ENCODE measurements at places on chromosomes 1 and 21.

DNA sequence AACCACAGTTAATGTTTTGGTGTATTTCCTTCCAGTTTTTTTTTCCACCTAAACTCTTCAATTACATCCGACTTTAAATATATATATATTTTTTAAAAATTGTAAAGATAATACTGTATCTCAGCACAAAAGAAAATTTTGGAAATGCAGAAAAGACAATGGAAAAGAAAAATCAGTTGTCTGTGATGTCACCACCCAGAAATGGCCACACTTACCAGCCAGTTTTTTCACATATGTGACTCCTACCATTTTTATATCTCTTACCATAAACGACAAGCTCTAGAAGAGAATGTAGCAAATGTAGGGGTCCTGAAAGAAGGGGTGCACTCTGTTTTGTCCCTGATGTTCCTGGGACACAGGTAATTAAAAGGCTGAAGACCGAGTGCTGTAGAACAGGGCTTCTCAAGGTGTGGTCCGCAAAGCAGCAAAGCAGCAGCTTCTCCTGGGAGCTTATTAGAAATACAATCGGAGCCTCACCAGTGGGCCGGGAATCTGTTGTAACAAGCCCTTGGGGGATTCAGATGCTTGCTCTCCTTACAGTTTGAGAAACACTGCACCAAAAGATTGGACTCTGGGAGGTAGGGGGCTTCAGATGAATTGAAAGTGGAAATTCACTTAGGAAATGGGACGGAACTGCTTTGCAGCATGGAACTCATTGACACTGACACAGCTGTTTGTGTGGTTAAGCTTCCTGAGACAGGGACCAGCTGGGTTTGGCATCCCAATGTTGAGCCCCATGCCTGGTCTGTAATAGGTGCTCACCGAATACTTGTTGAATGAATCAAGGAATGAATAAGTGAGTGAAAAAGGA is 44.1 kb downstream of the ALPL start:
- H3K36me3 ChIP-seq = no peaks in the 10 kb centered on the region
- no peak overlapping the region for H3K27ac ChIP-seq
- no peaks in the 10 kb centered on the region for H3K4me1 ChIP-seq
- no peak for DNase-seq
- H3K27me3 ChIP-seq = peaks cover 13% of the 10 kb centered on the region

GRCh38 chr1:67801903-67802302 is 31.4 kb downstream of the GNG12 start:
- H3K27ac ChIP-seq = no peak overlapping the region
- peaks cover 23% of the 10 kb centered on the region for H3K27me3 ChIP-seq
- no peak overlapping the region for H3K4me3 ChIP-seq
- DNase-seq = no peak
- H3K36me3 ChIP-seq = no peaks in the 10 kb centered on the region

DNA sequence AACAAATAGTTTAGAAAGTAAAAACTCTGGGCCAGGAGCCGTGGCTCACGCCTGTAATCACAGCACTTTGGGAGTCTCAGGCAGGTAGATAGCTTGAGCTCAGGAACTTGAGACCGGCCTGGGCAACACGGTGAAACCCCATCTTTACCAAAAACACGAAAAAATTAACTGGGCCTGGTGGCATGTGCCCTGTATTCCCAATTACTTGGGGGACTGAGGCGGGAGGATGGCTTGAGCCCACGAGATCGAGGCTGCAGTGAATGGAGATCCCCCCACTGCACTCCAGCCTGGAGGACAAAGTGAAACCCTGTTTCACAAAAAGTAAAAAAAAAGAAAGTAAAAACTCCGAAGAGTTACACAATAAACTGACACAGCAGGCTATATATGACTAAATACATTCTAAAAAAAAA is 10.6 kb downstream of the CEP170 start:
- peaks cover 7% of the 10 kb centered on the region for H3K4me1 ChIP-seq
- H3K27me3 ChIP-seq = no peaks in the 10 kb centered on the region
- H3K36me3 ChIP-seq = peaks cover 29% of the 10 kb centered on the region
- H3K4me3 ChIP-seq = no peak overlapping the region

DNA sequence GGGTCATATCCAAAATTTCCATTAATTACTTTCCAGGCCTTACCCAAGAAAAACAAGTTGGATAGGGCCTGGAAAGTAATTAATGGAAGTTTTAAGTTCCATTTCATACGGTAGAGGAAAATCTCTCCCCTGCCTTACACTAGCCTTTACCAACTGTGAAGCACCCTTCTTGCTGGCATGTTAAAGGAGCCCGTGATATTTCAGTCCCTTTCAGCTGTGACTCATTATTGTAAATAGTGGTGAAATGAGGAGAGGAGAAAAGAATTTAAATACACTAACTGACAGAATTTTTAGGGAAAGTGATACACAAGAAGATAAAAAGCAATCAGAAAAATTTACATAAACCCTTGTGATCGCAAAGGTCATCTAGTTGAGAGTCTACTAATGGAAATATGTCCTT is 20.3 kb upstream of the KAZN start:
- no peaks in the 10 kb centered on the region for H3K27me3 ChIP-seq
- H3K27ac ChIP-seq = no peak overlapping the region
- no peaks in the 10 kb centered on the region for H3K4me1 ChIP-seq
